CD8-positive, alpha-beta memory T cell (primary cell): ENCODE measurements at places on chromosomes 6 and 20. TPM values are rescaled to one million over a fixed set of nuclear protein-coding genes. Genes with fewer than 3 reads are reported as not detected.

The OR2H2 gene
- total RNA-seq: not detected

The TREM1 gene
- total RNA-seq: not detected

The DPPA5 gene
- not detected for total RNA-seq

The FAM83C gene
- not detected for total RNA-seq

The TINAG gene
- not detected for total RNA-seq

The TGM2 gene
- total RNA-seq: not detected

The NKAIN2 gene
- total RNA-seq: not detected

The OPRM1 gene
- total RNA-seq: not detected

The BACH2 gene
- 41.8 TPM for total RNA-seq

The AK9 gene
- 5.6 TPM for total RNA-seq

The CDH26 gene
- total RNA-seq: 0.91 TPM

The UST gene
- 7.8 TPM for total RNA-seq

The RXRB gene
- total RNA-seq: 51.4 TPM

The CCN5 gene
- not detected for total RNA-seq

The CEBPB gene
- 25.3 TPM for total RNA-seq

The UBD gene
- 2.6 TPM for total RNA-seq

The KIZ gene
- 13.3 TPM for total RNA-seq

The DNAAF9 gene
- total RNA-seq: 2.3 TPM

The EYS gene
- total RNA-seq: not detected

The MOG gene
- total RNA-seq: not detected

The NRN1 gene
- total RNA-seq: 0.24 TPM

The IP6K3 gene
- not detected for total RNA-seq

The OCSTAMP gene
- not detected for total RNA-seq

The LRFN2 gene
- total RNA-seq: not detected

The FILIP1 gene
- not detected for total RNA-seq

The WFDC5 gene
- not detected for total RNA-seq

The C6orf163 gene
- 1.5 TPM for total RNA-seq

The EPHA7 gene
- not detected for total RNA-seq

The OSER1 gene
- 25.7 TPM for total RNA-seq

The FOXA2 gene
- total RNA-seq: not detected

The PIGU gene
- total RNA-seq: 24.9 TPM

The KHDRBS2 gene
- not detected for total RNA-seq

The ARFGEF3 gene
- total RNA-seq: 0.09 TPM

The PDYN gene
- total RNA-seq: not detected
